Stimulated activated naive CD4-positive, alpha-beta T cell treated with Interleukin-2 at 50 U/mL for 16 hours (primary cell): ENCODE measurements at places on chromosomes 12 and 14.

DNA sequence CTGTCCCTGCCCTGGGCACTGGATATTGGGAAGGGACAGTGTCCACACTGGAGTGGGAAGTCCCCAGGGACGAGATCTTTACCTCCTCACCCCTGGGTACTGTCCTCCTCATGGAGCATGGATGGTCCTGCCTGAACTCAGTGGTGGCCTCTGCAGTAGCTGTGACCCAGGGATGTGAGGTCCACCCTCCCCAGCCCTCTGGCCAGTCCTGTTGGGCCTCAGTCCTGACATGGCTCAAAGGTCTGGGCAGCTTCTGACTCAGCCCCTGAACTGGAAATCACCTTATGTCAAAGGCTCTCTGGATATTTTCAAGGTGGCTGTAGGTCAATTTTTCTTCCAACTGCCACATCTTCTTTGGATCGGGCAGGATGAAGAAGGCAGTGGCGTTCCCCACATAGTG, 24.4 kb downstream of the SERPINA1 start:
- DNase-seq: no peak

GRCh38 chr12:102480406-102480805, at the start of gene IGF1:
Gene IGF1, minus strand, starts transcription at chr12:102480563. Its CDS starts 182 bp downstream, at chr12:102480381.
- DNase-seq: no peak

DNA sequence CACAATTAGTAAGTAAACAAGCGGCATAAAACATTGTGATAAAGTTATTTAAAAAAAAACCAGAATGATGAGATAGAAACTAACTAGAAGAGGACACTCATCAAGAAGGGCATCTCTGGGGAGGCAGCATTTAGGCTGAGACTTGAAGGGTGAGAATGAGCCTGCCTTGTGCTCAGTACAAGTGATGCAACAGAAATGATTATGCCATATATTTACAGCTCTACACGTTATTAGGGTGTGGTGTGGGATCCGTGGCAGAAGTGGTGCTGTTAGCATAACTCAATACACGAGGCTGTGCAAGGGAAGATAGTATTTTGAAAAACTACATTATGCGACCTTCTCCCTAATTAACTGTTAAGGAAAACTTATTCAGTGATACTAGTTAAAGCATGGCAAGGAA, 178.5 kb upstream of the ATF7IP start:
- DNase-seq: no peak

DNA sequence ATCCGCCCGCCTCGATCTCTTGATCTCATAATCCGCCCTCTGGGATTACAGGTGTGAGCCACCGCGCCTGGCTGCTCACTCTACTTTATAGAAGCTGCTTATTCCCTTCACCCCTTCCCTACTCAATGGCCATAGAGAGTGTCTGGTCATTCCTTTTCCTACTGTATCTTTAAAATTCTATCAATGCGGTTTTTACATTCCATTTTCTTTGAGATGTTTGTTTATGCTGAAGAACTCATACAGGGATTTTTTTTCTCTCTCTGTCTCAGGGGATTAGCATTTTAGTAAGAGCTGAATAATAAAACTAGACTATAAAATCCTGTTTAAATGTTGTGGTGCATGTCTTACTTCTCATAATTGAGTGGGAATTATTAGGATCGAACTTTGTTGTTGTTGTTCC, 218.6 kb upstream of the FOXN3 start:
- no peak for DNase-seq

DNA sequence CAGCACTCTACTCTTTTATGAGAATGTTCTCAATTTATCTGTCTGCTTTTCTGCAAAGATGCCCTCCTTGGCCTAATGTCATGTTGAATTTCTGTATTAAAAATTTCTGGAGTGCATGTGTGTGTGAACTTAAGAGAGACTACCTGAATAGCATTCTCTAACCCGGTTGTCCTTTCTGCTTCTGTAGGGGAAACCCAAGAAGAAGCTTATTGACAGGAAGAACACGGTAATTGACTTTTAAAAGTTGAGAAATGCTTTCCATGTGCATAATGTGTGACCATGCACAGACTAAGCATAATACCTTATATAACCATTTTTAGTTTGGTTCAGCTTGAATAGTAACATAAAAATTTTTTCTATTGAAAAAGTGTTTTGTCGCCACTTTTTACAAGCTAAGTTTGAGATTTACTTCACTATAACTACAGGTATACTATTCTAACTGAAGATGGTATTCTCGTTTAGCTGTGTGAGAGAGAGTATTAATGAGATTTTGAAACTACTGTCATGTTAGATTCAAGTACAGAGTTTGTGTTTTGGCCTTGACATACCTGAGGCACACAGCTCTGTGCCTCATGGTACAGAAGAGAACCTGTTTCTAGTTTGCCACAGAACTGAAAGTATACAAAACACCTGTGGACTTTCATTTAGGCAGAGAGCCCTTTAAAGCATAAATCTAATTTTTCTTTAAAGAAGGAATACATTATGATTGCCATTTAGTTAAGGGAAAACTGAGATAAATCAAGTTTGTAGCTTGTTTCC, 96.8 kb downstream of the TTLL5 start:
- no peak for DNase-seq

GRCh38 chr14:63193236-63193635, 11.0 kb upstream of the RHOJ start:
- no peak for DNase-seq

DNA sequence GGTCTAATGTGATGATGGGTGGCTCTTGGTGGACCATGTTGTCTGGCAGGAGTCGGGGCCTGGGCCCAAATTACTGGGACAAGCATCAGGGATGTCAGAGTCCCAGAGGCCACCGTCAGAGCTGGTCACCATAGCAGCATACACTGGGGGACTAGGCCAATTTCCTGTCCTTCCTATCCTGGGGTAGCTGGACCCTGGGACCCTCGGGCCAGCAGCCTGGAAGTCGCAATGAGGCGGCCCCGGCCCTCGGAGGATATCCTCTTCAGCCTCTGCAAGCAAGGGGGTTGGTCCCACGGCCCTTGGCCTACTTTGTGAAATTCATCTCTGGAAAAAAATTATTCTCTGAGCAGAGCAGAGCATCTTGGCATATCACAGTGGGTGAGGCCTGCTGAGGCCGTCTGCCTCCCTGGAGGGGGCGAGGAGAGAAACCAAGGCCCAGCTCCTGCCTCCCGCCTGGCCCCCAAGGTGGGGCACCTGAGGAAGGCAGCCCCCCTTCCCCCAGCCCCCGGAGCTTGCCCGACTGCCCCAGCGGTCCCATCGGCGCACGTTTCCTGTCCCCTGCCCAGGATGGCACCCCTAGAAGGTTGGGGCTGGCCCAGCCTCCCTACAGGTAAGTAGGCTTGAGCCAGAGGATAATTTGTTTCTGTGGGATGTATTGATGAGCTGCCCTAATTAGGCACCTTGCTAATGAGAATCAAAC, 135.0 kb upstream of the MYL2 start:
- no peak for DNase-seq

DNA sequence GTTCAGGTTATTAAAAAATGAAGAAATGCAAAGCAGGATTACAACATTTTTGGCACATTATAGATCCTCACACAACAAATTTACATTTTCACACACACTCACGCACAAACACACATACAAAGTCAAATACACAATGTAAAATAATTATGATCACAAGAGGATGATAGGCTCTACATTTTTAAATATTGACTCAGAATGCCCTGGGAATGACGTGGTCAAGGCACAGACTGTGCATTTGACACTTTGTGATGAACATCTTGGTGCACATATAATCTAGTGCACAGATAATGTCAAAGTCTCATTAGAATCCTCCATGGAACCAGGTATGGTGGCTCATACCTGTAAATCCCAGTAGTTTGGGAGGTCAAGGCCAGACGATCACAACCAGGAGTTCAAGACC, 49.4 kb downstream of the DPF3 start:
- no peak for DNase-seq

GRCh38 chr14:30873308-30874119, 845 bp upstream of the COCH start:
- DNase-seq: no peak

DNA sequence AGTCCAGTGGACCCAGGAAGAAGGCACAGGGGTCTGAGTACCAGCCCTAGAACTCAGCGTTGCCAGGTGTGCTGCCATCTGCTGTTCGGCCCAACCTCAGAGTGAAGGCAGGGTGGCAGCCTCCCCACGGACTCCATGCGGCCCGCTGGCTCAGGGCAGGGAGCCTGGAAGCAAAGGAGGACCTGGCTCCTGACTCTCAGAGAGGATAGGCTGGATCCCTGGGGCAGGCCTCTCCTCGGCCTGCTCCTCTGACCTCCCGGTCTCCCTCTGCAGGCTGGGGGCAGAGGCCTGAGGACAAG, 10.1 kb downstream of the MCRS1 start:
- no peak for DNase-seq

GRCh38 chr12:132284071-132284826, 45.1 kb downstream of the GALNT9 start:
- DNase-seq: no peak

DNA sequence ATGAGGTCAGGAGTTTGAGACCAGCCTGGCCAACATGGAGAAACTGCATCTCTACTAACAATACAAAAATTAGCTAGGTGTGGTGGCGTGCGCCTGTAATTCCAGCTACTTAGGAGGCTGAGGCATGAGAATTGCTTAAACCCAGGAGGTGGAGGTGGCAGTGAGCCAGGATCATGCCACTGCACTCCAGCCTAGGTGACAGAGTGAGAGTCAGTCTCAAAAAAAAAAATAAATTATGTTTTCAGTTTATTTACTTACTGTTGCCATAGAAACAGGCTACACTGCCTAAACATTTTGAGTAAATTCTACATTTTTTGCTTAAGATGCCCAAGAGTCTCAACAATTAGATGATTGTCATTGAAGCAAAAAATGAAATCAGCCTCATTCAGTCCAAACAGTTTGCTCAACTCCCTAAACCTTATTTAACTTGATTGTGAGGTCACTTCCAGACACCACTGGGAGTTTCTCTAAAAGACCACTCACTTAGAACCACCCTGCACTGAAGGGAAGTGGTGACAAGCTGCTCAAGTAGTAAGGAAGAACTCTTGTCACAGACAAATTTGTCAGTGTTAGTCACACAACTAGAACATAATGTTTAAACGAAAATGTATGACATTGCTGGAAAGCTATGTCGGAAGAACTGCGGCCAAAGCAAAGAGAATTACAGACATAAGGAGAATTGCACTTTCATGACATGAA, 9.8 kb upstream of the GNPNAT1 start:
- DNase-seq: no peak

DNA sequence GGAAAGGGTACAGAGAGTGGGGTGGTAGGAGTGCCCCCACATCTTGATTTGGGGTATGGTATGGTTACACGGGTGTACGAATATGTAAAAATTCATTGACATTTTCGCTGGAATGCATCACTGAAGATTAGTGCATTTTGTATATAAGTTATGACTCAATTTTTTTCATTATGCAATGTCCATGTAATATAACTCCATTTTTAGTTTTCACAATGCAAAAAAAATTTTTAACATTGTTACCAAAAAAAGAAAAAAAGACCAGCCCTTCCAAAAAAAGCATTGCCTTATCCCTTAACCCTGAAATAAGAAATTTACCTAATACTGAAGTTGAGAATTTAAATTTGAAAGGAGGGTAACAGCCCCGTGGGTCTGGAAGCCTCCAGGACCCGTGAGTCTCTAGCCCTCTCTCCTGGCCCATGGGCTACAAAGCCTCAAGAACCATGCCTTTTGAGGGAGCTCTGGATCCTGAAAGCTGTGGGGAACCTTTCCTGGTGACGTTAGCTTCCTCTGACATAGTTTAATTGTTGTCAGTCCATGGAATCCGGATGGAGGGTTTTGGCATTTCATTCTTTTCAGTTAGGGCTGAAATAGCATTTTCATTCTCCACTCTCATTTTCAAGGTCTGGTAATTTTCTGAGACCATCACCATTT, 55.6 kb upstream of the ACTN1 start:
- no peak for DNase-seq

DNA sequence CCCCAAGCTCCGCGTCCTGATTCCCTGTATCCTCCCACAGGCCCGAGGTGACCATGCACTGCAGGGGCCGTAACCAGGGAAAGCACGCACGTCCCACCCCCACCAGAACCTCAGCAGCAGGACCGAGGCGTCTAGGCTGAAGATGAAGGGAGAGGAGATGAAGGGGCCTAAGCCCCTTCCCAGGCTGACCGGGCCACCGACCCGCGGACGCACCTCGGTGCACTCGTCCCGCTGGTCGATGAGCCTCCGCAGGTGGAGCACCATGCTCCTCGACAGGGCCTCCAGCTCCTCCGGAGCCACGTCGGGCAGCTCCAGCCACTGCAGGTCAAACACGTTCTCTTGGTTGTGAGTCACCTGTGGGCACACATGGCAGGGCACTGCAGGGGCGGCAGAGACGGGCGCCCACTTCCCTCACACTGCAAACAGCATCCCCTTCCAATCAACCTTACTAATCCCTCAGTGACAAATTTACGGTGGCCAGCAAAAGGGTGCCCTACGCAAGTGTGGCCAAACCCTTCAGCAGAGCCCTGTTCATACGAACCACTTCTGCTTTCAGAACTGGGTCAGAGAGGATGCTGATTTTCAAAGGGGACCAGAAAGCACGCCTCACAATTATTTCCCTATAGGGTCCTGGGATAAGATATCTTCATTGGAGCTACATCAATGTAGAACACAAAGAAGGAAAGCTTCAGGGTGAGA, 77.8 kb downstream of the CCDC88C start:
- DNase-seq: no peak

DNA sequence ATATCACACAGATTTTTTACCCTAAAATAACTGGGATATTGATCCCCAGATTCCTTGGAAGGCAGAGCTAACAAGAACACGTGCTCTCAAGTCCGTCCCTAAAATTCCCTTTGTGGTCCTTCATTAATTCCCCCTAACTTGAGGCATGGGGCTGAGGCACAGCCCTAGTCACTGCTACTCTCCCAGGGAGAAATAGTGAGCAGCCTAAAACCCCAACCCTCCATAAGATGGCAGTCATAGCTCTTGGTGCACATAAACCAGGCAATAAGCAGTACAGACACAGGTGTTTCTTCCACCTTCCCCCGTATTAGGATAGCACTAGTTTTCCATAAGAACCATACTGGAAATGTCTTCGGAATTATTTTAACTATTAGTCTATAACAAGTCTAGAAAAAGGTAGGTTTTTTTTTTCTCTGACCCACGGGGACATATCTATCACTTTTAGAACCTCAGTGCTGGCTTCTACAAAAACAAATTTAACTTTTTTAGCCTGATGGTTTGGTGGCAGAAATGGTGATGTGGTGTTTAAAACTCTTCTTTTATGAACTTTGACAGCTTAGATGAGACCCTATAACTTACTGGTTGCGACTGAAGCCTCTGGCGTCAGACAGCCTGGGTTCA, 3.1 kb upstream of the ARHGEF40 start:
- DNase-seq: no peak
